NCI-H510A treated with DMSO at 0.1 percent for 48 hours (cell line): ENCODE measurements at places on chromosomes 3 and 15.

DNA sequence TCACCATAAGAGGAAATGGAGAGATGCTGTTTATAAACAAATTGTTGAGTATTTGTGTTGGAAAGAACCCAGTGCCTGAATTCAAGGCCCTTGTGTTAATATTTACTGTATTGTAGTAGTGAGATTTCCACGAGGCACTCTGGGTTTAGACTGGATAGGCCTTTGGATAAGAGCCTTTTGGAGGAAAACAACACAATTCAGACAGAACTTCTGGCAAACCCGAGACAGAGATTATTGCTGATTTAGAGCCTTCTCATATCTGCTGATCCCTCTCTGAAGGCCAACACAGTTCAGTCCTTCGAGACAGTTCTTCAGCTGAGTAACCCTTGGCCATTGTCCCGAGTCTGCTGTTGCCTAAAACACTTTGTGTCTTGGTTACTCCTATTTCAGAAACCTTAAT, 55.7 kb downstream of the LMCD1 start:
- no peak for DNase-seq

DNA sequence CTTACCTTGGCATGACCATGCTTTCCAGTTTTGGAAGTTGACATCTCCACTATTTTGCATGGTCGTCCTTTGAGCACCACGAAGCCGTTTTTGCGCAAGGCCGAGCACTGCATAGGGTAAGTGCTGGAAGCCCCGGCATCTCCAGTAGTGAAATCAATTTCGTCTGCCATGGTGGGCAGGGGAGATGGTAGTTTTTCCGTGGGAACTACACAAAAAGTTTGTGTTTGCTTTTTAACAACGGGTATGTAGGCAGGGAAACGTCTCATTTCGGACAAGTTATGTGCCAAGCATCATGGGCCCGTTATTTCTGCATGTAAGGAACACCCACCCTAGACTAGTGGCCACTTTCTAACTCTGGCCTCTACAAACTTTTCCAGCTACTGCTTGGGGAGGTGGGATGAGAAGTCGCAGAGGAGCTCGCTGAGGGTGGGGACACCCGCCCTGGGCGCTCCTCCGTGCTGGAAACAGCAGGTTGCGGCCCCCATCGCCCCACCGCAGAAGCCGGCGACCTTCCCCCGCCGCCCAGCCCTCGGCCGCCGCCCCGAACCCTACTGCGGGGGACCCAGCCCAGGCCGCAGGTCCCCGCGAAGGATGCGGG, 701 bp downstream of the EIF5A2 start:
- DNase-seq: no peak

DNA sequence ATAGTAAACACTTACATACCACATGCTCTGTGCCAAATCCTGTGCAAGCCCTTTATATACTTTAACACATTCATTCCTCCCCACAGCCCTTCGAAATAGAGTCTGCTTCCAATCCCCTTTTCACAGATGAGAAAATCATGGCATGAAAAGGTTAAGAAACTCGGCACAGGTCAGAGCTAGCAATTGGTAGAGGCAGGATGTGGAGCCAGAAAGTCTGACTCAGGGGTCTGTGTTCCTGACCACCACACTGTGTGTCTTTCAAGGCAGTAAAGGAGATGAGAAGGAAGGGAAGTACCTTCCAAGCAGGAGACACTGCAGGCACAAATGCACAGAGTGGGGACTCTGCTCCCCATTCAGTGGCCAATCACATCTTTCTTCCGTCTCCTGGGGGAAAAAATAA, 61.1 kb downstream of the SCN11A start:
- no peak for DNase-seq

DNA sequence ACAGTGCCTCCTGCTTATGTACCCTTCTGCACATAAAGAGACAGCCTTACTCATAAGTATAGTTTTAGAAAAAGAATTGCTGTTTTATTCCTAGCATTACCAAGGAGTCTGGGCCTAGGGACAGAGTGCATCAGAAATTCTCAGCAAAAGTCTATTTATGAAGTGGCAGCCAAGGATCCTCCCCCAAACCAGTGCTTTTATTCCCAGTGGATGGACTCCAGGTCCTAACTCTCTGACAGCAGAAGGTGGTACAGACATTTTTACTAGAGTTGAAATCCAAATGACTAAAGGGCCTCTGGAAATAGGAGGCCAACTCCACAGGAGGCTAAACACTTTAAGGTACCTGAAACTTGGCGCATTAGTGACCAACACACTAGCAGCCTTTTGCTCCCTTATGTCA, 407.2 kb upstream of the TPRG1 start:
- DNase-seq: no peak
